ENCODE measurements at places on chromosomes 4 and X.

- DNase-seq = peak; percentile 29
These were observed 7.0 kb downstream of the AMMECR1 start for GRCh38 chrX:110310896-110311295.

- DNase-seq = no peak
These were observed 510.0 kb downstream of the GBA3 start for GRCh38 chr4:23202712-23203247.

DNA sequence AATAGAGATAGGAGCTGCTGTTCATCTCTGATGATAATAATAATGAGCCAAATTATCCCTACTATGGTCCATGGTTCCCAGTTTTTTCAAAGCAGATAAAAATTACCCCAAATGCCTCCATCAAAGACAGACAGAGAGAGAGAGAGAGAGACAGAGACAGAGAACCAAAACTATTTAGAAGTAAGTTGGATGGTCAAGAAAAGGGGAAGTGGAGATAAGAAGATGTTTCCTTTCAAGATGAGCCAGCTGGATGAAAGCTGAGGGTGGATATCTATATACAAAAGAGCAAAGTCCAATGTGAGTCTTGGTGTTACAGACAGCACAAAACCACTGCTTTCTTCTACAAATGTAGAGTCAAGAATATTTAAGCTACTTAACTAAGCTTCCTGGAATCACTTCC, 173.9 kb downstream of the GRIA3 start:
- no peak for DNase-seq

DNA sequence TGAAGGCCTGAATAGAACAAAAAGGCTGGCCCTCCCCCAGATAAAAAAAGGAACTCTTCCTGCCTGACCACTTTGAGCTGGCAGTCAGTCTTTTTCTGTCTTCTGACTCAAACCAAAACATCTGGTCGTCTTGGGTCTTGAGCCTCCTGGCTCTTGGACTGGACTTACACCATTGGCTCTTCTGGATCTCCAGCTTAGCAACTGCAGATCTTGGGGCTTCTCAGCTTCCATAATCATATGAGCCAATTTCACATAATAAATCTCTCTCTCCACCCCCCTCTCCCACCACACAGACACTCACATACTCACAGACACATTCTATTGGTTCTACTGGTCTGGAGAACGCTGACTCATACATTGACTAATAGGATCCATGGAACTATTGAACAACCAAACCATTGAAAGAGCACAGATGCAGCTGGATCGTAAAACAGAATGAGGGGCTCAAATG, 15.6 kb upstream of the CWH43 start:
- DNase-seq = peak; percentile 72

DNA sequence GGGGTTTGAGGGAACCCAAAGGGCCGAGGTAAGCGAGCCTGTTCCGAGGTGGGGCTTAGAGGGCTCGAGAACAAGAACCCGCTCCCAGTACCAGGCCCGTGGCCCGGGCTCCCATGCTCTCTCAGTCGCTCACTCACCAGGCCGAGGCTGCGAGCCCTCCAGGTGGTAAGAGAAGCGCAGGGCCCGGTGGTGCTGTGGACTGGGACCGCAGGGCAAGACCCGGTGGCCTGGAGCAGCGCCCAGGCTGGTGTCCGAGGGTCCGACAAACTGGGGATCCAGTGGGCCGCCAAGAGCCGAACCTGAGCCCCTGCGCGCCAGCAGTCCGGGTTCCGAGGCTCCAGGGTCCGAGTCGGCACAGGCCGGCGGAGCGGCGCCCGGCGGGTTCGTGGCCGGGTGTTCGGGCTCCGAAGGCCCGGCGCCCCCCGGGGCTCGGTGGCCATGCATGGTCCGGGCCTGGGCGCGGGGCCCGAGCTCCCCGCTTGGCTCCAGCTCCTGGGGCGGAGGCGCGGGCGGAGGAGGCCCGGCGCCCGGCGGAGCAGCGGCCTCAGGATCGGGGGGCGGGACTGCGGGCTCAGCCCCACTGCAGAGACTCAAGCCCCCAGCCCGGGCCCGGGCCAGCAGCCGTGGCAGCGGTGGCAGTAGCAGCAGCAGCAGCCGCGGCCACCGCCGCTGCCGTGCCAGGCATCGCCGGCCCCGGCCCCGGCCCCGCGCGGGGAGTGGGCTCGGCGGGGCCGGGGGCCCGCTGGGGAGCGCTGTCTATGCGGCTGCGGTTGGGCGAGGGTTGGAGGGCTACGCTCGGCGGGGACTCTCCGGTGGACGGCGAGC, 833 bp downstream of the FGD1 start:
- no peak for DNase-seq

DNA sequence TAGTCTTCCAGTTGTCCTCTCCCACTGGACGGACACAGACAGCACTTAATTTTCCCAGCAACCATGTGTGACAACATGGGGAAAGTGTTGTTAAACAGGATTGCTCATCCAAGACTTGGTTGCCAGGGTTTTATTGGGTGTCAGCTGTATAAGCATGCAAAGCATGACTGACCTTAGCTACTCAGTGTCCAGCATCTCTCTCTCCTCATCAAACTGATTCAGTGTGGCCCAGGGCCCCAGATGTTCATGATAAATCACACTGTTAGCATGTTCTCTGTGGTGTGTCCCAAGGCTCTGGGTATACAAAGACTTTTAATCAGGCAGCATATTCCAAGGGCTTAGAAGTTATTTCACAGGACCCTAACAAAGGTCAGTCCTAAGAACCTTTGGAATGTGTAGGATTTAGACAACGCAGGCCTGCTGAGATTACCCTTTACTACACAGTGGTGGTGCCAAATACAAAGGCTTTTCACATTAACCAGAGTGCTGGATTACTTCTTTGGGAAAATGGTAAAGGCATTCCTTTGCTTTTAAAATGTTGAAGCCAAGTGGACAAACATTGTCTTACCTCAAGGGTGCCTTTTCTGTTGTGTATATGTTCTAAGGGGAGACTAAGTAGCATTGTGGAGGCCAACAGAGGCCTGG, 213.3 kb downstream of the GLUD2 start:
- DNase-seq = no peak

Data from COLO829 (cell line).